Lung (tissue), 17 donors: ENCODE measurements at places on chromosomes 16 and 17. TPM values are rescaled to one million over a fixed set of nuclear protein-coding genes. Genes with fewer than 3 reads are reported as not detected.

ATP2C2 gene
- total RNA-seq, result 50.0 TPM

CBX4 gene
- total RNA-seq, result 18.2 TPM

DNA sequence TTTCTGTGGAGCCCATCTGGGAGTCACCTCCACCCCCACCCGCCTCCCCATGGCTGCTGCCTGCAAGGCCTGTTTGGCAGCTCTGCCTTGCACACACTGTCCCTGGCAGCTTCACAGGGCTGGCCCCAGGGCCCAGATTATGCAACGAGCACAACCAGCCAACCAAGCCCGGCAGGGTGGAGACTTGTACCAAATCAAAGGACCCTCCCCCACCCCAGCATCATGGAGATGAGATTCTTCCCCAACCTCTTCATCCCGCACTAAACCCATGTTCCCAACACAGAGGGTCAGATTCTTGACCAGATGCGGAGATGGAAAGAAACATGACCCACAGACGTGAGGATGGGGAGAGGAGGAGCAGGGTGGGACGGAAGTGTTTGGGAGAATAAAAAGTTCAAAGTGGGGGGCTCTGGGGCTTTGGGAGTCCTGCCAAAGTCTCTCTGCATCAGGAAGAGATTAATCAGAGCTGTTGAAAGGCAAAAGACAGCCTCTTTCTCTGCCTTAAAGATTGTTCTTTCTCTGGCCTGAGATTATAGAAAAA lies 3.8 kb downstream of the SMARCD2 start:
- no peak overlapping the region for H3K4me3 ChIP-seq
- peaks cover 32% of the 10 kb centered on the region for H3K4me1 ChIP-seq
- no peaks in the 10 kb centered on the region for H3K27me3 ChIP-seq
- H3K27ac ChIP-seq, result peak overlapping the region; percentile 63

DNA sequence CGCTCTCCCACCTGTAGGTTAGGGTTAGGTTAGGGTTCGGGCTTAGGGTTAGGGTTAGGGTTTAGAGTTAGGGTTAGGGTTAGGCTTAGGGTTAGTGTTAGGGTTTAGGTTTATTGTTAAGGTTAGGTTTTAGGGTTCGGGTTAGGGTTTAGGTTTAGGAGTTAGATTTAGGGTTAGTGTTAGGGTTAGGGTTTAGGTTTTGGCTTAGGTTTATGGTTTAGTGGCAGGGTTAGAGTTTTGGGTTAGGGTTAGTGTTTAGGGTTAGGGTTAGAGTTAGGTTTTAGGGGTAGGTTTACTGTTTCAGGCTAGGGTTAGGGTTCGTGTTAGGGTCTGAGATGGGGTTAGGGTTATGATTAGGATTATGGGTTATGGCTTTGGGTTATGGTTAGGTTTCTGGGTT lies 31.6 kb upstream of the ZCCHC14 start:
- H3K27me3 ChIP-seq, result no peaks in the 10 kb centered on the region
- H3K4me1 ChIP-seq, result no peaks in the 10 kb centered on the region
- no peak overlapping the region for H3K4me3 ChIP-seq

GRCh38 chr17:28613931-28614381 lies at the start of gene RSKR:
RSKR (minus strand) TSS chr17:28614185; CDS start chr17:28614161, 24 bp downstream.
- no peak for DNase-seq
- H3K36me3 ChIP-seq, result peaks cover 37% of the 10 kb centered on the region
- no peaks in the 10 kb centered on the region for H3K27me3 ChIP-seq
- no peak within 1 kb of the TSS for H3K27ac ChIP-seq

DNA sequence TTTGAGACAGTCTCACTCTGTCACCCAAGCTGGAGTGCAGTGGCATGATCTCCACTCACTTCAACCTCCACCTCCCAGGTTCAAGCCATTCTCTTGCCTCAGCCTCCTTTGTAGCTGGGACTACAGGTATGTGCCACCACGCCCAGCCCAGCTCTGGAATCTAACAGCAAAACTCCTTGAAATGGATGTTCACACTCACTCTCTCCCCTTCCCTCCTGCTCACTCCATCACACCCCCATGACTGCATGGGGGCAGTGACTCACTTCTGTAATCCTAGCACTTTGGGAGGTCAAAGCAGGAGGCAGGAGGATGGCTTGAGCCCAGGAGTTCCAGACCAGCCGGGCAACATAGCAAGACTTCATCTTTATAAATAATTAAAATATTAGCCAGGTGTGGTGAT lies 11.1 kb upstream of the TFAP4 start:
- no peaks in the 10 kb centered on the region for H3K36me3 ChIP-seq
- no peak for DNase-seq
- no peak overlapping the region for H3K27ac ChIP-seq
- H3K4me3 ChIP-seq, result no peak overlapping the region
- H3K27me3 ChIP-seq, result no peaks in the 10 kb centered on the region
- no peaks in the 10 kb centered on the region for H3K4me1 ChIP-seq

- H3K4me1 ChIP-seq, result no peaks in the 10 kb centered on the region
- no peak for DNase-seq
- no peak overlapping the region for H3K4me3 ChIP-seq
- no peaks in the 10 kb centered on the region for H3K36me3 ChIP-seq
- H3K27me3 ChIP-seq, result no peaks in the 10 kb centered on the region
- no peak overlapping the region for H3K27ac ChIP-seq
Measured at GRCh38 chr17:71793518-71793917, 327.3 kb upstream of the SOX9 start.

- H3K27ac ChIP-seq, result no peak overlapping the region
- H3K4me3 ChIP-seq, result no peak overlapping the region
- no peaks in the 10 kb centered on the region for H3K27me3 ChIP-seq
- H3K4me1 ChIP-seq, result no peaks in the 10 kb centered on the region
- H3K36me3 ChIP-seq, result peaks cover 37% of the 10 kb centered on the region
- no peak for DNase-seq
Measured at GRCh38 chr16:70157477-70158260, 15.9 kb upstream of the CLEC18C start.
